Breast epithelium (tissue), 4 donors: ENCODE measurements at places on chromosomes 6 and 20. TPM values are rescaled to one million over a fixed set of nuclear protein-coding genes. Genes with fewer than 3 reads are reported as not detected.

GRCh38 chr6:87945966-87946365 lies 101.7 kb upstream of the SPACA1 start:
- DNase-seq, result peak; percentile 54
- no peak overlapping the region for H3K4me3 ChIP-seq
- H3K27ac ChIP-seq, result peak overlapping the region; percentile 77
- no peaks in the 10 kb centered on the region for H3K36me3 ChIP-seq
- no peaks in the 10 kb centered on the region for H3K27me3 ChIP-seq

GRCh38 chr6:15267221-15267620 lies 21.4 kb downstream of the JARID2 start:
- peak overlapping the region; percentile 4 for H3K27ac ChIP-seq
- H3K27me3 ChIP-seq, result no peaks in the 10 kb centered on the region
- DNase-seq, result no peak
- H3K4me1 ChIP-seq, result peaks cover 7% of the 10 kb centered on the region
- no peak overlapping the region for H3K4me3 ChIP-seq

Gene REM1
- total RNA-seq, result 3.9 TPM

GRCh38 chr6:53647462-53648094 lies 18.0 kb downstream of the KLHL31 start:
- H3K36me3 ChIP-seq, result no peaks in the 10 kb centered on the region
- H3K27ac ChIP-seq, result no peak overlapping the region
- no peak overlapping the region for H3K4me3 ChIP-seq
- H3K4me1 ChIP-seq, result no peaks in the 10 kb centered on the region

- no peak for DNase-seq
- no peaks in the 10 kb centered on the region for H3K27me3 ChIP-seq
- H3K27ac ChIP-seq, result peak overlapping the region; percentile 13
- H3K36me3 ChIP-seq, result no peaks in the 10 kb centered on the region
- H3K4me1 ChIP-seq, result peaks cover 6% of the 10 kb centered on the region
Observed at GRCh38 chr6:166955121-166955864, 1.1 kb downstream of the RNASET2 start.

- H3K27ac ChIP-seq, result no peak overlapping the region
- no peaks in the 10 kb centered on the region for H3K27me3 ChIP-seq
- DNase-seq, result no peak
- H3K36me3 ChIP-seq, result no peaks in the 10 kb centered on the region
- H3K4me3 ChIP-seq, result no peak overlapping the region
- no peaks in the 10 kb centered on the region for H3K4me1 ChIP-seq
Observed at GRCh38 chr20:58708246-58708931, 15.8 kb downstream of the NPEPL1 start.

GRCh38 chr6:21022343-21023107 lies 488.3 kb downstream of the CDKAL1 start:
- H3K4me3 ChIP-seq, result no peak overlapping the region
- no peaks in the 10 kb centered on the region for H3K4me1 ChIP-seq
- H3K27ac ChIP-seq, result peak overlapping the region; percentile 59
- no peaks in the 10 kb centered on the region for H3K27me3 ChIP-seq
- DNase-seq, result no peak

GRCh38 chr6:125882243-125882642 lies 74.3 kb upstream of the HINT3 start:
- no peak overlapping the region for H3K4me3 ChIP-seq
- no peaks in the 10 kb centered on the region for H3K27me3 ChIP-seq

Gene CAP2
- 3.9 TPM for total RNA-seq
